Activated CD4-positive, alpha-beta T cell treated with anti-CD3 and anti-CD28 coated beads for 4 hours (primary cell): ENCODE measurements at places on chromosomes 4 and X.

- no peak for DNase-seq
These were observed 37.6 kb downstream of the YIPF6 start for GRCh38 chrX:68536429-68536828.

DNA sequence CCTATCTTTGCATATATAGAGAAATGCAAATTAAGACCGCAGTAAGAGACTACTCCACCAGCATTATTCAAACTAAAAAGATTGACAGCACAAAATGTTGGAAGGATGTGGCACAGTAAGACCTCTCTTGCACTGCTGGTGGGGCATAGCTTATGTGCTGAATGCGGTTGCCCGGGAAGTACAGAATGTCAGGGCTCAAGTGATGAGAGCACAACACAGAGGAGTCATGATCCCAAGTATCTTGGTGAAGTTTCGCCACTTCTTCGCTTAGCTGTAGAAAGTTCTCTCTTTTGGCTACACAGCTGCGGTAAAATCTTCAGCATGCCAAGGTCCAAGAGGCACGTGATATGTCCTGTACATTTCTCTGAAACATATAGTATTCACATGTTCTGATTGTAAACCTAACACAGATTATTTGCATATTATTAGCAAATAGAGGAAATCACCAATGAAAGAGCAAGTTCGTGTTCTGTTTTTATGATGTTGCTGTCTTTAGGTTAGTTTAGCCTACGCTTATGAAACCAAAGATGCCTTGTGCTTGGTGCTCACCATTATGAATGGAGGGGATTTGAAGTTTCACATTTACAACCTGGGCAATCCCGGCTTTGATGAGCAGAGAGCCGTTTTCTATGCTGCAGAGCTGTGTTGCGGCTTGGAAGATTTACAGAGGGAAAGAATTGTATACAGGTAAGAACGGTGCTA, 55.0 kb downstream of the HTT-AS start:
- no peak for DNase-seq

DNA sequence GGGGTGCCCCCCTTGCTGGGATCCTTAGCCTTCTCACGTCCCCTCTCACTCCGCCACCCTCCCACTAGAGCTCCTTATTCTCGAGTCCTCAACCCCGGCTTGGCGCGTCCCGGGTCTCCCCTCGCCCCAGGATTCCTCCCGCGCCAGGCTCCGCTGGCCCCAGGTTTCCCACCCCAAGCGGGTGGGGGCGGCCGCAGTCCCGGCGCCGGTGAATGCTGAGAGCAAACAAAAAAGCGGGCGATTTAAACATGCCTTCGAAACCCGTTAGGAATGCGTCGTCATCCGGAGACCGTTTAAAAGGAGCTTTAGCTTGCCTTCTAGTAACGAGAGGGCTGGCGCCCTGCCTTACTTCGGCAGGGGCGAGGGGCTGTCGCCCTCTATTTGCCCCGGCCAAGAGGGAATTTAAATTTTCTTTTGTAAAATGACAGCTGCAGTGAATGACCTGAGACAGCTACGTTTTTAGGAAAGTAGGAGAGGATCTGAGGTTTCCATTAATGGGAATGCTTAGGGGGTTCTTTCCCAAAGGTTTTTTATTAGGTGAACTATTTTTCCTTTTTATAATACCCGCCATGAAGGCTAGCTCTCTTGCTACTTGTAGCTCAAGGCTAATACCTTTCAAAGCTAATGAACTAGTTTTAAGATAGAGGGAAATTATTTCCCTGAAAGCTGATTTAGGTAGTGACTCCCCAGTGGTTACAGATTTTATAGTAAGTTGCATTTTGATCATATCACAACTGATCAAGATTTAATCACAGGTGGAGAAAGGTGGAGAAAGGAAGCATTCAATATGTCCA, 3.1 kb downstream of the JADE1 start:
- peak; percentile 22 for DNase-seq

DNA sequence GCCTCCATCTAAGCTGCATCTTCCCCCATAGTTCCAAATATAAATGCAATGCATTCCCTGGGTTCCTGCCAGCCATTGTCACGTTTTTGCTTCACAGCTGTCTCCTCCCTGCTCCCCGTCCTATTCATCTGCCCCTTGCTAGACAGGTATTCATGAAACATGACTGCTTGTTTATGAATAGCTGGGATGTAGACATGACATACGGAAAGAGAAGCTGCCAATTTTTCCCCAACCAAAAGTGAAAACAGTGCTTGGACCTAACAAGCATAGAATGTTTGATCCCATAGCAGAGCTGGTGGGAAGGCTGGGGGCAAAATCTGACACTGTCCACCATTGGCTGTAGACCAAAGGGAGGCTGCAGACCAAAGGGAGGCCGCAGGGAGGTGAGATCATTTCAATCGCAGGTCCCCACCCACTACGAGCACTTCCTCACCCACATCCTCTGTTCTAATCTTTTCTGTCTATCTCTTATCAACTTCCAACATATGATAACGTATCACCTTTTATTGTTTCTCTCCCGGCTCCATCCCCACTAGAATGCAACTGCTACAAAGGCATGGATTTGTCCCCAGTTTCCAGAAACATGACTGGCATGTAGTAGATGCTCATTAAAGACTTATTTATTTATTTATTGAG, 8.5 kb upstream of the GYG2 start:
- DNase-seq: no peak

- DNase-seq: no peak
These were observed 21.0 kb downstream of the PDK3 start for GRCh38 chrX:24485976-24486680.

DNA sequence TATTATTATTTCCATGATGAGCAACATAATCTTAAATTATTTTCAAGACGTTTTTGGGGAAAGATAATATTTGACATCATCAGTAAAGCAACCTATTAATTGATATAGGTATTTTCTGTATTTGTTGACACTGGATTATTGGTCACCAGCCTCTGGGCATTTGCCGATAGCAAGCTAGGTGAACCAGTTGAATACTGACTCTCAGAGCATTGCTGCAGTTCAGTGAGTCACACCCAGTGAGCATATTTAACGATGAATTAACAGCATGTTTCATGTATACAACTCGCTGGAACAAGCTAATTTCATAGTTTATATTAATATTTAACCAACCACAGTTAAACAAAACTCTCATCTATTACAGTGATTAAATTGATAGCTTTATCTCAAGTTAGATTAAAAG, 1006.0 kb upstream of the DIAPH2 start:
- DNase-seq: no peak

GRCh38 chrX:47170861-47171692, 22.6 kb upstream of the UBA1 start:
- no peak for DNase-seq

DNA sequence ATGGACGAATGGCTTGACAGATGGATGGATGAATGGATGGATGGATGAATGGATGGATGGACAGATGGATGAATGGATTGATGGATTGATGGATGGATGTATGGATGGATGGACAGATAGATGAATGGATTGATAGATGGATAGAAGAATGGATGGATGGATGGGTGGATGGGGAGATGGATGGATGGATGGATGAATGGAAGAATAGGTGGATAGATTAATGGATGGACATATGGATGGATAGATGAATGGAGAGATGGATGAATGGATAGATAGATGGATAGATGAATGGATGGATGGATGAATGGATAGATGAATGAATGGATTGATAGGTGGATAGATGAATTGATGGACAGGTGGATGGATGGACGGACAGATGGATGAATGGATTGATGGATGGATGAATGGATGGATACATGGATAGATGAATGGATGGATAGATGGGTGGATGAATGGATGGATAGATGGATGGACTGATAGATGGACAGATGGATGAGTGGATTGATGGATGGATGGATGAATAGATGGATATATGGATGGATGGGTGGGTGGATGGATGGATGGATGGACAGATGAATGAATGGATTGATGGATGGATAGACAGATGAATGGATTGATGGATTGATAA, 33.9 kb downstream of the PSAPL1 start:
- no peak for DNase-seq

DNA sequence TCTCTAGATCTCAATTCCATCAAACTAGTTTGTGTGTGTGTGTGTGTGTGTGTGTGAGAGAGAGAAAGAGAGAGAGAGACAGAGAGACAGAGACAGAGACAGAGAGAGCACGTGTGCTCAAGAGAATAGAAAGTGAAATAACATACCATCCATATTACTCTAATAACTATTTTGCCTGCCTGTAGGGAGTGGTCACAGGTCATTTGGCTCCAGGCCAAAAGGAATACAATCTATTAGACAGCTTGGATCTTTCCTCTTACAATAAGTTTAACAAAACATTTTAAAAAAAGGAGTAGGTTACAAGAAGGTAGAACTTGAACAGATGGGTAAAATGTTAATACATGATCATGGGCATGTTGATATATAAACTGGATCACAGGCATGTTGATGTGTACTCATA, 76.2 kb downstream of the COL4A6 start:
- no peak for DNase-seq

DNA sequence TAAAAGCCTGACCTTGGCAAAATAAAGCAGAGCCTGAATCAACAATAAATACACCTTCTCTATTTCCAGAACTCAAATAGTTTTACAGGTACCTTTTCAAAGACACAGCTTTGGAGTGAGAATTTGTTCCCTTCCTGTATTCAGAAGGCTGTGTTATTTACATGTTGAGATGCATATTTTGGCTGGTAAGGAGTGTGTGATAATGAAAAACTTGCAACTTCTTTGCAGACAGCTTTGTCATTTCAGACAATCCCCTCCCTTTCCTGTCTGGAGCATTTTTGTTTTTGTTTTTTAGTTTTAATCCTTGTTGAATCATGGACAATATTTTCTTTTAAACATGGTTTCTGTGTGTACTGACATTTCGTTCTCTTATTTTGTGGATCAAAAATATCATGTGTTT, 493.8 kb downstream of the FAT4 start:
- DNase-seq: no peak
